ENCODE measurements at places on chromosomes 2 and 18. TPM values are rescaled to one million over a fixed set of nuclear protein-coding genes. Genes with fewer than 3 reads are reported as not detected.

Gene VWA3B
- polyA plus RNA-seq, result 1.4 TPM

Gene AGXT
- polyA plus RNA-seq, result 1.8 TPM

Gene TPGS2
- polyA plus RNA-seq, result 66.2 TPM

Gene NAT8
- not detected for polyA plus RNA-seq

Gene NCK2
- polyA plus RNA-seq, result 124 TPM

Gene HOXD12
- not detected for polyA plus RNA-seq

Gene NDUFAF7
- 10.8 TPM for polyA plus RNA-seq

Gene CRIM1
- 0.89 TPM for polyA plus RNA-seq

Gene ATP6V1B1
- not detected for polyA plus RNA-seq

Gene FOXI3
- polyA plus RNA-seq, result not detected

Gene SIX3
- not detected for polyA plus RNA-seq

Gene LIMS2
- 6.5 TPM for polyA plus RNA-seq

Gene SP140L
- polyA plus RNA-seq, result 11.8 TPM

Gene SCYGR3
- polyA plus RNA-seq, result not detected

Gene NABP1
- polyA plus RNA-seq, result 44.7 TPM

Gene PCBP1
- 300 TPM for polyA plus RNA-seq

Gene LONRF2
- polyA plus RNA-seq, result 1.5 TPM

Gene NEU4
- polyA plus RNA-seq, result 3.3 TPM

Gene ANKRD30BL
- polyA plus RNA-seq, result 0.03 TPM

Gene ACADL
- 6.4 TPM for polyA plus RNA-seq

Gene UBR3
- 8.1 TPM for polyA plus RNA-seq

Gene IL37
- 1.6 TPM for polyA plus RNA-seq

Gene GREB1L
- 0.52 TPM for polyA plus RNA-seq

Gene ZNF516
- 15.9 TPM for polyA plus RNA-seq

Gene CNTNAP5
- 0.12 TPM for polyA plus RNA-seq

Gene RUFY4
- polyA plus RNA-seq, result 0.22 TPM

Gene PAX3
- polyA plus RNA-seq, result not detected

Gene CFAP221
- polyA plus RNA-seq, result 10.3 TPM

Gene TSPYL6
- polyA plus RNA-seq, result 0.06 TPM

Gene NOP58
- polyA plus RNA-seq, result 42.2 TPM

Gene ALPI
- polyA plus RNA-seq, result 204 TPM

Gene ACMSD
- polyA plus RNA-seq, result not detected

Gene MREG
- polyA plus RNA-seq, result 8.7 TPM

Gene GAREM2
- polyA plus RNA-seq, result 1.1 TPM

Gene CD8B2
- polyA plus RNA-seq, result 0.45 TPM

Gene UPP2
- polyA plus RNA-seq, result not detected

Gene CABYR
- 1.2 TPM for polyA plus RNA-seq

Gene CXXC1
- 72.1 TPM for polyA plus RNA-seq

Gene B3GNT7
- polyA plus RNA-seq, result 44.6 TPM

Gene IMPA2
- 22.6 TPM for polyA plus RNA-seq

Gene RBM43
- polyA plus RNA-seq, result 1.1 TPM

Gene CCDC148
- not detected for polyA plus RNA-seq

Gene HRH4
- polyA plus RNA-seq, result not detected

Gene IL1B
- 5.3 TPM for polyA plus RNA-seq

Gene DHRS9
- polyA plus RNA-seq, result 0.58 TPM

Gene CHRND
- polyA plus RNA-seq, result not detected

Gene RAB27B
- polyA plus RNA-seq, result 4.1 TPM

Gene ANTXR1
- polyA plus RNA-seq, result 8.1 TPM

Gene MDH1B
- 0.31 TPM for polyA plus RNA-seq

Gene ALK
- polyA plus RNA-seq, result 0.98 TPM

Gene RNF25
- 15.1 TPM for polyA plus RNA-seq

Gene MAP3K2
- polyA plus RNA-seq, result 12.7 TPM

Measured in small intestine (tissue), 16 donors.